ENCODE measurements at places on chromosomes 7 and 10. TPM values are rescaled to one million over a fixed set of nuclear protein-coding genes. Genes with fewer than 3 reads are reported as not detected.

DNA sequence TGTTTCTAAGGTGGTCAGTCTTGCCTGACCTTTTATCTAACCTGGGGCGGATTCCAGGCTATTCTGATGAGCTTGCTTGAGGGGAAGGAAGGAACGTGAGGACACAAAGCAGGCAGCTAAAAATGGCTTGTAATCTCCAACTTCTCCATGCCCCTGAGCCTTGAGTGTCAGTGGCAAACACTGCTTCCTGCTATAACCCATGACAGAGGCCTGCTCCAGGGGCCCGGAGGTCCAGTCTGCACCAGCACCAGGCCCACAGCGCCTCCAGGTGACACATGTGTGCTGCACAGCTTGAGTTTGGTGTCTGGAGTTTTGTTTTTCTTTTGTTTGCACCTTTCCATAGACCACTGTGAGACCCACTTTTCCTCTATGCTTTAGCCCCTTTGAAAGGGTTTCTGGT, 207.9 kb downstream of the PAXIP1 start:
- no peak for DNase-seq

GRCh38 chr10:74026428-74027015, 28.6 kb downstream of the VCL start:
- no peak for DNase-seq

GRCh38 chr7:127812540-127812939, 160.5 kb downstream of the SND1 start:
- DNase-seq, result no peak

DNA sequence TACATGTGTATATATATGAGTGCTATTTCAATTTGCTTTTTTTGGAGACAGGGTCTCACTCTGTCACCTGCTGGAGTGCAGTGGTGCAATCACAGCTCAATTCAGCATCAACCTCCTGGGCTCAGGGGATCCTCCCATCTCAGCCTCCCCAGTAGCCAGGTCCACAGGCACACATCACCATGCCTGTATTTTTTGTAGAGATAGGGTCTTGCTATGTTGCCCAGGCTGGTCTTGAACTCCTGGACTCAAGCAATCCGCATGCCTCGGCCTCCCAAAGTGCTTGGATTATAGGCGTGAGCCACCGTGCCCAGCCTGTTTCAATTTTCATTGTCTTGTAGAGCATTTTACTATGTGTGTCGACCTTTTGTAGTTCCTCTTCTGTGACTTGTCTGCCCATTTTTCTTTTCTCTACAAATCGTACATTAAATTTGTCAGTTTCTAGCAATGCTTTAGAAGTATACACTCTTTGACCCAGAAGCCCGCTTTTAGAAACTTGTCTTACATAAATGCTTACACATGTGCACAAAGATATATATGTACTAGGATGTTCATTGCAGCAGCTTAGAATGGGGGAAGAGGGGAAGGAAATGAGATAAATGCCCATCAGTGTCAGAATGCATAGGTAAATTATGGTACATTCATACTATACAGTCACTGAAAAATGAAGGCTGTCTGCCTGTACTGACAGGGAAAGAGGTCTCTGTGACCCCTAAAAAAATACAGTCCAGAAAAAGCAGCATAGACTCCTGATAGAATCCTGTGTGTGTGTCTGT, 12.2 kb upstream of the RFC2 start:
- no peak for DNase-seq

- DNase-seq, result peak; percentile 24
Observed at GRCh38 chr10:26486304-26486703, 48.2 kb downstream of the APBB1IP start.

GRCh38 chr7:138903859-138904435, 77.2 kb downstream of the KIAA1549 start:
- no peak for DNase-seq

The ETV1 gene
- 3.1 TPM for total RNA-seq

The MORN4 gene
- 11.2 TPM for total RNA-seq

The GNGT1 gene
- not detected for total RNA-seq

The RPEL1 gene
- 0.26 TPM for total RNA-seq

The WEE2 gene
- not detected for total RNA-seq

The FAM131B gene
- total RNA-seq, result 1.2 TPM

The ADAMTS14 gene
- 0.18 TPM for total RNA-seq

DNA sequence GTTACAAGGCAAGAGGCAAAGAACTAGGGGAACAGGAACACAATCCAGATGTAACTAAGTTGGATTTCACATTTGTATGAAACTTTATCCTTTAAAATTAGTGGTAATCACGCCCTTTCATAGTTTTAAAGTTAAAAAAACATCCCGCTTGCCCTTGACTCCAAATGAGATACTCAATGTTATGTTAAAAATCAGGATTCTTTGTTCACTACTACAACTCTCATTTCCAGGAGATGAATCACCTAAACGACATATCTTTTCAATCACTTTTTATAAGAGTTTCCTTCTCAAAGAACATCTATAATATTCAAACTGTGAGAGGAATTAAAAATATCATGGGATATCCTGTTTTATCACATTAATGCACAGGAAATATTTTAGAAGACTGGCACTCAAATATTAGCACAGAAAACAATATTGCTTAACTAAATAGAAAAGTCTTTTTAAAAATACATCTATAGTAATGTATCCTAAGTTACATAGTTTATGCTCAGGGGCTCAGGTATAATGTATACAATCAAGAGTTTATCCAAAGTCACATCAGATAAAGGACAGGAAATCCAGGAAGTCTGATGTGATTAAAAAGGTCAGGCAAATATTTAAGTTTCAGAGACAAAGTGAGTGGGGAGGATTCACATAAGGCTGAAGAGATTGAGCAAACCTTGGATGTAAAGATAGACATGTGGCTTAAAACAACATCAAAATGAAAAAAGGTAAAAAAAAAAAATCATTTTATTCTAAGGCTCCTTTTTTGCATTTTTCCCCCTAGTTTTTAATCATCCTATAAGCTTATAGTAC, 41.9 kb downstream of the CADPS2 start:
- no peak for DNase-seq

- no peak for DNase-seq
Observed at GRCh38 chr10:70328018-70328417, 44.2 kb upstream of the NPFFR1 start.

DNA sequence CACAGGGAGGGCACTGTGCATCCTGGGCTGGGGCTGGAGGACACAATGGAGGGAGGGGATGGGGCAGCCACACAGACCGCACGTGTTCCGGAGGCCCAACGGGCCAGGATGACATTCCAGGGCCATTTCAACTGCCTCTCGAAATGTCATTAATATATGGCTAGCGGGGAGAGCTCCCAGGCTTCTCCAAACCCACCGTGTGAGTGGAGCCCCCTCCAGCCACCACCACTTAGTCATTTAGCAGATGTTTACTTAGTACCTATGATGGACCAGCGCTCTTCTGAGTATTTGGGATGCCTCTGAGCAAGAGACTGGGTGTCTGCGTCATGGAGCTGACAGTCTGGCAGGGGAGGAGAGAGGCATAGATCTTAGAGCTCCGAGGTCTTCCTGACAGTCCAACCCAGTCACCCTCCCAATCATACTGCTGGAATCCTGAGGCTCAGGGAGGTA, 107.3 kb downstream of the ZMIZ1 start:
- no peak for DNase-seq

The H2BK1 gene
- not detected for total RNA-seq

DNA sequence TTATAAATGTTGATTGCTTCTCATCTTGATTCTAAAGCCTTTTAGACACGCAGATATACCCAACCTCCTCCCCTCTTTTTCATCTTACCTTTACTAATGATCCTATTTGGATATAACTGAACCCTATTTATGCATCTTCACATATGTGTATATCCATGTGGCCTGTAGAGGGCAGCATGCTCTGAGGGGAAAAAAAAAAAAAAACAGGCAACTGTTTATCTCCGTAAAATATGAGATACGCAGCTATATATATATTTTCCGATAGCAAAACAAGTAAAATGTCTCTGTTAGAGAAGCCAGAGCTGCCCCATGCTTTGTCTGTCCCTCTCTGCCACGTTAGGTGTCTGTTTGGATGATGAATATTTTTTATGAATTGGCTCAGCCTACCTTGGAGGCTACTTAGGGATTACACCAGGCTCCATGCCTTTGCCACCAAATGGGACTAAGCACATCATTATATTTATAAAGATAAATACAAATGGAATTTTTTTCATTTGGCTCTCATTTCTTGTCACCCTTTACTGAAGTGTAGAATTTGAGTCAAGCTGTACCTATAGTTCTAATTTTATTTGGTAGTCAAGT, 174.8 kb upstream of the FZD1 start:
- DNase-seq, result no peak

The TUBB8 gene
- total RNA-seq, result not detected

DNA sequence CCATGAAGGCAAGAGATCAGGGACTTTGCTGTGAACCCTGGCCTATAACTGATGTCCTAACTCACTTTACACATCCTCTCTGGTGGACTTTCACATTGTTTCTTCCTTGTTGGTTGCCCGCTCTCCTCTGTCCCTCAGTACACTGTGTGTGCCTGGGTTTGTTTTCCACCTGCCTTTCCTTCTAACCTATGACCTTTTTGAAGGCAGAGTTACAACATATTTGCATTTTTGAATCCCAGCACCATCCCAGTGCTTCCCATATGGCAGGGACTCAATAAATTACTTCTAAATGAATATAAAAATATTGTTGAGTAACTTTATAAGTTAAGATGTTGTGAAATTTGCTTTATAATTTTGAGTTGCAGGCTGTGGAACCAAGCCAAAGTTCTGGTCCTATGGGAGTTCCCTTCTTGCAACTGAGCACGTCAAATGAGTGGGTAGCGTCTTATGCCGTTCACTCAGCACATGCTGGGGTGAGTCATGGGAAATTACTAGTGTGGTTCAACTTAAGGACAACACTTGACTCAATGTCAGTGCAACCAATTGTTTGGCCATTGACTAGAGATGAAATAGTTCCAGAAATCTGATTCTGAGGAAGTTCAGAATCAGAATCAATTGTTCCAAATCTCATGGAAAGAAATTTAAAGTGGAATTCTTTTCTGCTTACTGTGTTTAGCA, 250.9 kb downstream of the TWIST1 start:
- peak; percentile 71 for DNase-seq

DNA sequence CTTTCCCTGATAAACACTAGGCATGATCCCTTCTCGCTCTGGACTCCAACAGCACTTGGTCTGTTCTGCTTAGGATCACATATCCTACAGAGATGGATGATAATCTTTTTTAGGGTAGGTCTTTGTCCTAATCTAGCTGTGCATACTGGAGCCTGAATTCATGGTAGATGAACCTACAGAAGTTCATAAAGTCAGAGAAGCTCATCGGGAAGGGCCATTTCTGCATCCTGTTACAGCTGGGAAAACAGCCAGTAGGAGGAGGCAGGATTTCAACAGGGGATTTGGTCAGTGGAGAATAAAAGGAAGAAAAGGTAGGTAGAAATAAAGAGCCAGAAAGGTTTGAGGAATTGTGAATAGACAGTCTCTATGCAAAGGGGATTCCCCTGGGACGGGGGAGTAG, 101.4 kb downstream of the ANK3 start:
- no peak for DNase-seq

The LIPF gene
- total RNA-seq, result not detected

The ADAM12 gene
- 60.8 TPM for total RNA-seq

DNA sequence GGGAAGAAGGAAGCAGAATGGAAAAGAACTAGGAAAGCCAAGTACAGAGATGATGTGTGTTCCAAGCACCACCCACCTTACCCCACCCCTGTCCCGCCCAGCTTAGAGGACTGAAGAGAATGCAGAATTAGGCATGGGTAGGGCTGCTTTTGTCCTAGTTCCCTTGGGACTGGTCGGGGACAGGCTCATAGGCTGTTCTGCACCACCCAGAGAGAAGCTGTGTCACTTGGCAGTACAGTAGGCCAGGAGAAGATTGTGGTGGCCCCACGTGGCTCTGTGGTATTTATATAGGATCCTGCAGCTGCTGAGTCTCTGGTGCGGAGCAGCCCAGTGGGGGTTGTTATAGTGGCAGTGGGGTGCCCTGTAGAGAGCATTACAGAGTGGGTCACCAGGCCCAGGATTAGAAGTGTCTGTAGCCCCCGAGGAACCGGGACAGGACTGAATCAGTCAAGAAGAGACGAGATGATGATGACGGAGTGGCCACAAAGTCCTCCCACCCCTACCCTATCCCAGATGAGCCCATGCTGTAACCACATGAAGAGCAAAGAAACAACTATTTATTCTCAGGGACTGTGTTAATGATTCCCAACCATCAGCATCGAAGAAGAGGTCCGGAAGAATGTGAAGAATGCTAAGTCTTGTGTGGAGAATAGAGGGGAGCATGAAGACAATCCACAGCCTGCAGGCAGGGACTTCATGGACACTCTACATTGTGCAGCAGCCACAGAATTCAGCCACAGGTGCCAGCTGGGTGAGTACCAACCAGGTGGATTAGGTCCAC, 88.9 kb downstream of the C1GALT1 start:
- DNase-seq, result no peak

GRCh38 chr10:77289790-77290189, 347.8 kb downstream of the KCNMA1 start:
- no peak for DNase-seq

The GIMAP8 gene
- 31.5 TPM for total RNA-seq

DNA sequence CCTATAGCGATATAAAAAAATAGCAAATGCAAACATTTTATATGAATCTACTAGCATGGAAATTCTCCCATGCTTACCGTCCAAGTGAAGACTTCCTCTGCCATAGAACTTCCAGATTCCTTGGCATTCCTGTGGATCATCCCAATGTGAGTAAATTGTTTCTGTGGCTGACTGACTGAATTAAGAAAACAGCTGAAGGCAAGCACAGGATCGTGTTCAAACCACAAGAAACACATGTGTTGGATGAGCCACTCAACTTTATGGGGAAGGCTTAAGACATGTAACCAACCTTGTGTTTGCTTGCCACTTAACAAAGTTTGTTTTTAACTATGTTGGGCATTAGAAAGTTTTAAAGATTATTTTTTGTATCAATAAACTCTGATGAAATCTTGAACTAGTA, 2.6 kb upstream of the MYPN start:
- no peak for DNase-seq

GRCh38 chr10:112052166-112052565, 131.4 kb downstream of the GPAM start:
- DNase-seq, result no peak

GRCh38 chr7:82200601-82201000, 243.0 kb downstream of the CACNA2D1 start:
- DNase-seq, result no peak

- DNase-seq, result peak; percentile 59
Observed at GRCh38 chr7:2670720-2671391, 17.1 kb upstream of the AMZ1 start.

- DNase-seq, result no peak
Observed at GRCh38 chr7:142243823-142244222, 14.0 kb downstream of the PRSS58 start.

DNA sequence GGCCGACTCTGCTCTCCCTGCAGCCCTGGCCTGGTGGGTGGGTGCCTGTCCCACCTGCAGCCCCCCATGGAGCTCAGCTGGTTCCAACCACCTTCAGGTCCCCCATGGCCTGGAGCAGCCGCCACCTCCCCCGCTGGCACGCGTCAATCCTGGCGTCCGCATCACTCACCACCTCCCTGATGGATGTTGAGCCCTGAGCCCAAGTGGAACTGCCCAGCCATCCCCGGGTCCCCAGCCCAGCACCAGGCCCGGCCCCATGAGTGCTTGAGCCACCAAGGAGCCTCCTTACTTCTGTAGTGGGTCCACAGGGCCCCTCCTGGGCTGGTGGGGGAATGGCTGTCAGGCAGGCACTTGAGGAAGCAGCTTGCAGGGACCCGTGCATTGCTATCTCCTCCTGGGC, 14.6 kb downstream of the AGAP3 start:
- DNase-seq, result no peak

The GNB2 gene
- 79.2 TPM for total RNA-seq

Measured in uterus (tissue), 4 donors.